ENCODE measurements at places on chromosomes 3 and 15.

- no peak for DNase-seq
Measured at GRCh38 chr3:123344175-123344906, 104.5 kb downstream of the ADCY5 start.

- DNase-seq, result no peak
Measured at GRCh38 chr3:184656829-184657681, 54.8 kb downstream of the MAGEF1 start.

DNA sequence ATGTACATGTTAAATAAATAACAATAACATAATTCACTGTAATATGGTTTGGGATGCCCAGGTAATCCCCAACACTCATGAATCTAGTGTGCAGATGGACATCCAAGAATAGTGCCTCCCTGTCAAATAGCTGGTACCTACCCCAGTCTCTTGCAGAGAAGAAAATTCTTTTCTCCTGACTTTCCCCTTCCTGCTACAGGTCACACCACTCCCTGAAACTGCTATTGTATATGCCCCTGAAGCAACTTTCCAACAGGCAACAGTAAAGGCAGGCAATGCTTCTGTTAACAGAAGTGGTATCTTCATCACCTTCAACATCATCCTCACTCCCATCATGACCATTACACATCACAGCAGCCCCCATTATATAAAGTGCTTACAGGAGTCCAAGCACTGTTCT is 431.6 kb downstream of the MAGI1 start:
- no peak for DNase-seq

- DNase-seq, result no peak
Measured at GRCh38 chr3:15427981-15428380, 583 bp downstream of the EAF1 start.

GRCh38 chr3:48157950-48158376 is 30.3 kb downstream of the CDC25A start:
- DNase-seq, result peak; percentile 2

GRCh38 chr3:137012097-137012501 is 54.3 kb downstream of the IL20RB start:
- no peak for DNase-seq

GRCh38 chr15:51049081-51049480 is 45.6 kb downstream of the TNFAIP8L3 start:
- DNase-seq, result no peak

GRCh38 chr3:107598926-107599771 is 76.4 kb downstream of the BBX start:
- peak; percentile 22 for DNase-seq

- DNase-seq, result no peak
Measured at GRCh38 chr3:138942861-138943623, 3.9 kb downstream of the FOXL2 start.

- DNase-seq, result no peak
Measured at GRCh38 chr3:136350557-136350956, 100.4 kb downstream of the PCCB start.

- no peak for DNase-seq
Measured at GRCh38 chr3:30113906-30114305, 492.5 kb upstream of the TGFBR2 start.

DNA sequence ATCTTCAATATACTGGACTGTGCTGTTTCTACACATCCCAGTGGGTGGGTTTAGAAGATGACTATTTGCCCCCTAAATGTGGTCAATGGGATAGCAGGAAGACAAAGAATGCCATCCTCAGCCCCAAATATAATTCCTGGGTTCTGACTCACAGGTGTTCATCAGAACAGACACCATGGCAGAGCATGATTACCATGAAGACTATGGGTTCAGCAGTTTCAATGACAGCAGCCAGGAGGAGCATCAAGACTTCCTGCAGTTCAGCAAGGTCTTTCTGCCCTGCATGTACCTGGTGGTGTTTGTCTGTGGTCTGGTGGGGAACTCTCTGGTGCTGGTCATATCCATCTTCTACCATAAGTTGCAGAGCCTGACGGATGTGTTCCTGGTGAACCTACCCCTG is 3.0 kb downstream of the CXCR6 start:
- no peak for DNase-seq

- DNase-seq, result no peak
Measured at GRCh38 chr3:13480340-13481318, 523 bp downstream of the HDAC11 start.

- no peak for DNase-seq
Measured at GRCh38 chr3:134652409-134652831, 1.6 kb upstream of the KY start.

GRCh38 chr3:119585856-119586570 is 6.7 kb downstream of the ADPRH start:
- no peak for DNase-seq

- DNase-seq, result no peak
Measured at GRCh38 chr15:77386626-77387025, 33.3 kb downstream of the PEAK1 start.

DNA sequence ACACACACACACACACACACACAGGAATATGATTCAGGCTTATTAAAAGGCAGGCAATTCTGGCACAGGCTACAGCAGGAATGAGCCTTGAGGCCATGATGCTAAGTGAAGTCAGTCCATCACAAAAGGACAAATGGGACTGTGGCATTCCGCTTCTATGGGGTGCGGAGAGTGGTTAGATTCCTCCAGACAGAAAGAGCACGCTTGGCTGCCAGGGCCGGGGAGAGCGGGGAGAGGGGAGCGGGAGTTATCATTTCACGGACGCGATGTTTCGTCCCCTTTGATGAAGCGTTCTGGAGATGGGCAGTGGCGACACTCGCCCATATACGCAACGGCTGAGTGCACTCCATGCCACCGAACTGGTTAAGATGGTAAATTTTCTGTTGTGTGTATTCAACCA is 58.5 kb upstream of the FAM174B start:
- no peak for DNase-seq

DNA sequence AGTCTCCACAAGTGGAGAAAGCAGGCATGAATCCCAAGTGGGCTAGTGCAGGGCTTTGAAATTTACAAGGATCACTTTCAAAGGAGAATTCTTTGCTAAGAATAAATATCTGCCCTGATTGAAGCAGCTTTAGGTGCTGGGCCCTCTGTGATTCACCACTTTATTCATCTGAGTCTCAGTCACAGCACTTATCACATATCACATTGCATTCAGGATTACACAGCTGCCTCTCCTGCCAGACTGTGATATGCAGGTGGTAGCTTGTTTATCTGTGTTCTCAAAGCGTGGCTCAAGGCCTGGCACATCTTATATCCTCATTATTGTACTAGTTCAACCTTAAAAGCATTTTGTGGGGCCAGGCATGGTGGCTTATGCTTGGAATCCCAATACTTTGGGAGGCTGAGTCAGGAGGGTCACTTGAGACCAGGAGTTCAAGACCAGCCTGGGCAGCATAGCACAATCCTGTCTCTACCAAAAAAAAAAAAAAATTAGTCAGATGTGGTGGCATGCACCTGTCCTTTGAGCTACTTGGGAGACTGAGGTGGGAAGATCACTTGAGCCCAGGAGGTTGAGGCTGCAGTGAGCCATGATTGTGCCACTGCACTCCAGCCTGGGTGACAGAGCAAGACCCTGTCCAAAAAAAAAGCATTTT is 156.9 kb upstream of the EIF1B start:
- no peak for DNase-seq

DNA sequence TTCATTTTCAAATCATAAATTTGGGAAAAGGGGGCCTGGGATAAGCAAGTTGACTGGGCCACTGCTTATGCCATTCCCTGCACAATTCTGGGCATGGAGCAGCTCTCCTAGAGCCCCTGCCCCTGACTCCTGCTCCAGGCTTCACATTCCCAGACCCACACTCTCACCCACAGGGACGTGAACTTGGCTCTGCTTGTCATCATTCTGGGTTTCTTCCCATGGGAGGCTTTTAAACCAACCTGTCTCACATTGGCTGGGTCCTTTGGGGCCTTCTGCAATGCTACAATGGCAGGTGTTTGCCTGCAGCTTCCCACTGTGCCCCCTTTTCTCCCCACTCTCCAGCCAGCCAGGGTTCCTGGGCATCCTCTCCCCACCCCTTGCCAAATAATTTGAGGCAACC is 49.1 kb downstream of the CYP19A1 start:
- DNase-seq, result no peak

DNA sequence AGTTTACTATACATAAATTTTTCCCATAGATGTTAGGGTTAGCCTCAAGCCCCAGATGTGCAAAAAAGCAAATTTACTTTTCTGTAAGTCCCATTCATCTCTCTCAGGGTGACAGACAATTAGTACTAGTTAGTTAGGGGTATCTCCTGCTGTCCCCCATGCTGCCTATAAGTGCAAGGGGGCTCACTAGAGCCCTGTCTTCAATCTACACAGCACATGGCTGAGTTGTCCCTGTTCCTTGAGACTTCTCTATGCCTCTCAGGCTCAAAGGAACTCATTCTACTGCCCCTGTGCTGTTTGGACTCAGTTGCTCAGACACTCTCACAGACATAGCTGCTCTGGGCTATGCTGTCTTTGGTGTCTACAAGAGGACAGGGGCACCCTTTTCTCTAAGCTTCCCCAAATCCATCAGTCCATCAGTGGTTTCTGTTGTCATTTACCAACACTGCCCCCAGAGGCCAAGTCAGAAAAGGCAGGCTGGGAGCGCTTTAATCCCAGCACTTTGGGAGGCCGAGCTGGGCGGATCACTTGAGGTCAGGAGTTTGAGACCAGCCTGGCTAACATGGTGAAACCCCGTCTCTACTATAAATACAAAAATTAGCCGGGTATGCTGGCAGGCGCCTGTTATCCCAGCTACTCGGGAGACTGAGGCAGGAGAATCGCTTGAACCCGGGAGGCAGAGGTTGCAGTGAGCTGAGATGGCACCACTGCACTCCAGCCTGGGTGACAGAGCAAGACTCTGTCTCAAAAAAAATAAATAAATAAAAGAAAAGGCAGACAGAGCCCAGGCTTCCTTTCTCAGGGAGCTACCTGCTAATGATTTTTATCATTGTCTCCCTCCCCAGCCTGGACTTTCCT is 31.4 kb upstream of the PRTG start:
- DNase-seq, result peak; percentile 3

- DNase-seq, result no peak
Measured at GRCh38 chr3:77186728-77187127, 146.8 kb downstream of the ROBO2 start.

Data from activated effector memory CD4-positive, alpha-beta T cell treated with Interleukin-2 at 50 U/mL for 16 hours (primary cell).